ENCODE measurements at places on chromosomes 2 and 18.

DNA sequence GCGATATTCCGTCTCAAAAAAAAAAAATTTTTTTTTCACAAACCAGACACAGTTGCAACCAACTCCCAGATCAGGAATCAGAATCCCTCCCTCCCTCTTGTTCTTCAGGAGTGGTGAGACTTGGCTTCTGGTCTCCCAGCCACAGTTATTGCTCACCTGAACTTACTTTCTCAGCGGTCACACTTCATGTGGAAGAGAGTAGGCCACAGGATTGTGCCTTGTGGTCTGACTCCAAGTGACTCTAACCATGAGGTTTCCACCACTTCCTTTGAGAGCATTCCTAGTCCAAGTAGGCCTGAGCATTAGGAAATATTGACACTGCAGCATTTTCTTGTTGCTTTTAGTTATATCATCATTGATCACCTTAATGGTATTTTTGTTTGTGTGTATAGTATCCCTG is 12.1 kb downstream of the FMNL2 start:
- DNase-seq = no peak

- no peak for DNase-seq
Observed at GRCh38 chr2:2742726-2743125, 411.7 kb upstream of the MYT1L start.

GRCh38 chr2:23757686-23758433 is 169.1 kb downstream of the ATAD2B start:
- DNase-seq = no peak

DNA sequence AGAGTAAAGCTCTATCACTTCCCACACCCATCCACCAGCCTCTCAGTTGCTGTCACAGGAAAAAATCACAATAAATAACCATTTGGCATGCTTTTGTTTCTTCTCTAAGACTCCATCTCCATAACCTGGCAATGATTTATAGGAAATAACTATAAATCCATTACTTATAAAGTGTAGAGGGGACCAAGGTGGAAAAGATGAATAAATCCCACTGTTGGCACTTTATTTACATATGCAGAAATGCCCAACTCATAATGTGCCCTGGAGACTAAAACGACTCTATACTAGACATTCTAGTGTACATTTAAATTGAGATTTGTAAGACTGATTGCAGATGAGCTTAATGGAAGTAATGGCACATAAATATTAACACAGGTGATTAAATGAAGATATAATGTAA is 7.5 kb upstream of the NOSTRIN start:
- no peak for DNase-seq

DNA sequence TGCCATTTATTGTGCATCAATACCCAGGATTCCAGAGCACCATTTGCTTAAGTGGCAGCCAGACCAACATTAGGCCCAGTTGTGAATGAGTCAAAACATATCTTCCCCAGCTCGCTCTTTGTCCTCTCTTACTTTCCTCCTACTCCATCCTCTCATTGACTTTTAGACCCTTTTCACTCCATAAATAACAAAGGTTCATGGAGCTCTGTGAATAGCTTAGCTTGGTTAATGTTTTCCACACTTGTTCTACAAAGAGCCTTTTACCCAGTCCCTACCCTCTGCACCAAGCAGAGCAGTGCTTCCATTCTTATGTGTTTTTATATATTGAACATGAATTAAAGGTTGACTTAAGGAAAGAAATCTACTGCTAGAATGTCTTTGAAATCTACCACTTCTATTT is 625.8 kb upstream of the FANCL start:
- no peak for DNase-seq

DNA sequence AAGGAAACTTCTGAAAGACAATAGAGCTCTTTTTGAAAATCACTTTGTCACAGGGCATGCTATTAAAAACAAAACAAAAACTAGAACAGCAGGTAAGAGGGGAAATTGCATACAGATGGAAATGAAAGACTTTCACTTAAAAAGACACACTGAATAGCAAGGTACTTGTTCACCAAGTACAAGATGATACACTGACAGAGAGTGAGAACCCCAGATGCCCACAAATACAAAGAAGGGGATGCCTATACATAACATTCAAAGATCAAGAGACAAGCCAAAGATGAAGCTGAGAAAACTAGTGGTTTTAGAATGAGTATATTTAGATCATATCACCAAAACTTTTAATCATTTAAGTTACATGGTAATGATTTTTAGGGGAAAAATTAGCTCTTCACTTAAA is 60.7 kb downstream of the ASXL2 start:
- DNase-seq = no peak

DNA sequence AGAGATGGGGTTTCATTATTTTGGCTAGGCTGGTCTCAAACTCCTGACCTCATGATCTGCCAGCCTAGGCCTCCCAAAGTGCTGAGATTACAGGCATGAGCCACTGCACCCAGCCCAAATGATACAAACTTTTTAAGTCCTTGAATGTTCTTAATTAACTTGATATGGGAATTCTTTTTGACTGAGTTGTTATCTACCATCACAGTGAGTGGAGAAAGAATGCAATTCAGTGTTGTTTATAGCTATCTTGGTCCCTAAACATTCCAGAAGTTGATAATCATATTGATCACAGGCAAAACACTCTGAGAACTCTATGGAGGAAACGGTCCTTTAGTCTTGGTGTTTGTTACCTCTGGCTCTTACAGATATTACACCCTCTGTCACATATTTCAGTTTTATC is 1072.5 kb downstream of the SUCLG1 start:
- no peak for DNase-seq

GRCh38 chr2:136323195-136323594 is 205.2 kb upstream of the CXCR4 start:
- no peak for DNase-seq

DNA sequence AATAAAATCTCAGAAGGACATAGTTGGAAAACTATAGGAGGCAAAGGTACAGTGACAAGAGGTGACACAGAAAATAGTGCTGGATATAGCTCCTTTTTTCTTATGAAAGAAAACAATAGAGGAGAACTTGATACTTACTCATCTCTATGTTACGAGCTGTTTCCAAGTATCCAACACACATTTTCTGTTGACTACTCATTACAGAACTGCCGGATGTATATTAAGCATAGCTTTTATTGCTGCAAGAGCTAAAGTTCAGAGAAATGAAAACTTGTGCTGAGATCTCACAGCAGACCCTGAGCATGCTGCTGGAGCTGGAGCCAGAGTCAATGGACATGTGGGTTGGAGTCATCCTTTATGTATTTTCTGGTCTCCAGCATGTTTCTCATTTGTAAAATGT is 210.0 kb upstream of the NT5C1B start:
- no peak for DNase-seq

GRCh38 chr2:118729760-118730159 is 117.7 kb downstream of the EN1 start:
- DNase-seq = no peak

GRCh38 chr2:164061129-164061746 is 325.4 kb upstream of the FIGN start:
- no peak for DNase-seq

DNA sequence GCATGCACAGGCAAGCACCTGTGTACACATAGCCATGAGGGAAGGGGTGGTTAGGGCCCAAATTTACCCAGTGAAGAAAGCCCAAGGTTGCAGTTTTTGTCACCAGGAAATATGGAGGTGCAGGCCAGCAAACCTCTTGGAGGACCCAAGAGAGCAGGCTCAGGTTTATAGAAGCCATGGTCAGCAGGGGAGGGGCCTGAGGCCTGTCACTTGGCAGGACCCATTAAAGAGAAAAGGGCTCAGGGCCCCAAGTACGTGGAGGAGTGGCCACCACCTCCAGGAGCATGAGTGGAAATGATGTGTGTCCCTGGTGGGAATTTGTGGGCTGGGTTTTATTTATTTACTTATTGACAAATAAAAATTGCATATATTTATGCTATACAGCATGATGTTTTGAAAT is 192.9 kb downstream of the HAUS1 start:
- no peak for DNase-seq

DNA sequence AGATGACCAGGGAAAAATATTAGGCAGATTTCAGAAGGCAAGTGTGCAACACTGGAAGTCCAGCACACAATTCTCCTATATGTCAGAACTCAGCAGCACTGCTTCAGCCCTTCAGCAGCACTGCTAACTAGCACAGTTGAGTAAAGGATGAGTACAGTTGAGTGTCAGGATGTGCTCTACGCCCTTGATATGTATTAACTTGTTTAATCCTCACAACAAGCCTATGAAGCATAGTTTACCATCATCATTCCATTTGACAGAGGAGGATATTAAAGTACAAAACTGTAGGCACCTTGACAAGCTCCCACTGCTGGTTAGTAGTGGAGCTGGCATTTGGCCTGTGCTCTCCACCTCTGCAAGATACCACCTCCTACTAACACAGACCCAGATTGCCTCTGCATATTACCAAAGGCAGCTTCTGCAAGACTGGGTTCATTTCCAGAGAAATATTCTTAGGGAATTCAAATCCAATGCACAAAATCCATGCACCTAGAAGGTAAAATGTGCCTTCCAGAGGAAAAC is 230.8 kb downstream of the ANAPC1 start:
- no peak for DNase-seq

DNA sequence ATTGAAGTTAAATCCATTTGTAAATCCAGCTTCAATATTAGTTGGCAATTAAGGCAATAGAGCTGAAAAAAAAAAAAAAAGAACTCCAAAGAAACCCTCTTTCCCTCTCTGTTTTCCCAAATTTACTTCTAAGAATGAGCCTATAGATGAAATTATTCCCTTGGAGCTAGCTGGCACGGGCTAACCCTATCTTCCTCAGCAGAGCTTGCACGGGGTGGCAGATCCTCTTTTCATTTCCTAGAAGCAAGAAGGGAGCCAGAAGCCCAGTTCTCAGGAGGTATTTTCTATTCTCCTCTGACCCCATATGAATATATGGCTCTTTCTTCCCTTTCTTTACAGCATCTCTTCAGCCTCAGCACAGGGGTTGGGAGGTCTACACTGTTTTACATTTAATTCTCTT is 426.0 kb downstream of the TGIF1 start:
- no peak for DNase-seq

GRCh38 chr18:5424903-5425664 is 118.7 kb downstream of the EPB41L3 start:
- DNase-seq = peak; percentile 40

GRCh38 chr2:171822525-171823322 is 71.3 kb downstream of the SLC25A12 start:
- DNase-seq = no peak

Measured in smooth muscle cell of the brain vasculature (primary cell).